Activated T-helper 1 cell treated with anti-CD3 and anti-CD28 coated beads, Interleukin-2, amount 50 U/mL, for 16 hours (primary cell): ENCODE measurements at places on chromosomes 3 and 15.

GRCh38 chr15:41501191-41501917 lies 7.7 kb downstream of the ITPKA start:
- no peak for DNase-seq

GRCh38 chr3:27166888-27167287 lies 202.3 kb downstream of the NEK10 start:
- DNase-seq, result no peak

DNA sequence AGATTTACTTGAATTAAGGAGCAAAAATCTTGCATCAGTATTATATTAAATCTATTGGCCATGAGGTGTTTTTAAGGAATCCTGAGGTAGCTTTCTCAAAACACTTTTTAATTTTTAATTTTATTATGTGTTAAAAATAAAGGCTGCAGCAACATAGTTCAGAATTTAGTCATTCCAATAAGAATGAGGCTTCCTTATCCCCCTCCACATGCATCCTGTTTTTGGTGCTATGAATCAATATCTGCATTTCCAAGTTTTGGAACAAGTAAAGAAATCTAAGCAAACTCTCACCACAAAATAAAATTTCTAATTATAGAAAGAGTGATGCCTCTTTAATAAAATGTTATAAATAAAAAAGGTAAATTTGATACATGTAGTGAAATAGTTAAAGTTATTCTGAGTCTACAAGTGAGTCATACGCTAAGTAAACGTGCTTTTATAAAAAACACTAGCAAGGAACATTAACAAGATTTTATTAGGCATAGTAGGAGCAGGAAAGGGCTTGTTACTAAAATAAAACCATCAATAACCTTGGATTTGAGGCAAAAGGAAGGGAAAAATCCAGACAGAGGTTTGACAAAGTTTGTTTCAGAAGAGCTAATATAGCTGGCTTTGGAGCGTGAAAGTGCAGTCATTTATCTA lies 1218.0 kb downstream of the NSUN3 start:
- DNase-seq, result no peak

- no peak for DNase-seq
Observed at GRCh38 chr3:144865948-144866347, 894.3 kb downstream of the DIPK2A start.

DNA sequence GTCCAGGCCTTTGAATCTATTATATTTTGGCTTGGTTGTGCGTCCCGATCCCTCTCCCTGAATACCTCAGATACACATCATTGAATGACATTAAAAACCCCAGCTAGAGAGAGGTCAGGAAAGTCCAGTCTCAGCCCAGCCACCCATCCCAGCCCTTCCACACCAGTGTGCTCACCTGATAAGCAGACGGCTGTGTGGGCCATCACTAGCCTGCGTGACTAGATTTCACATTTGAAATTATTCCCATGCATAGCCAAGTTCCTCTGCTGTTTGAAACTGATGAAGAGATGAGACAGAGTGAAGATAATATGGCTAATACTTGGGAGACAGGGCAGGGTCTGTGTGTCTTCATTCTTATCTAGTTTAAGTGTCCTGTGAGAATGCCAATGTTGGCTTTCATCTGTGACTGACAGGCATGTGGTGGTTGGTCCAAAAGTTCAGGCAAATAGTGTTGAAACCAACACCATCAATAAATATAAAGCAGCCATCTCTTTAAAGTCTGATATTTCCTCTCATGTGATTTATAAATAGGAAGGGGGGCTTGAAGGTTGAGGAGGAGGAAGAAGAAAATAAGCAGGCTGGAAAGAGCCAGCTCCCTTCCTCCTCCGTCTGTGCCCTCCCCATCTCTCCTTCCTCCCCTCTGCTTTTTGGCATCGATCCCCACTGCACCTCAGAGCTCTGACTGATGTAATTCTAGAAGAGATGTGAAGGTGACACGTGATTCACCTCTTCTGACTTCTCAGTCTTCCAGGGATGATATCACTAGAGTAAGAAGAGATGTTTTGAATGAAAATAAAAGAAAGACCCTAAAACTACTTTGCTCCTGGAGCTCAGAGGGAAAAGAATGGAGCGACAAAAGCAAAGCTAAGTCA lies 5.1 kb downstream of the FAM43A start:
- no peak for DNase-seq

- no peak for DNase-seq
Observed at GRCh38 chr15:28098360-28098765, 752 bp downstream of the OCA2 start.

DNA sequence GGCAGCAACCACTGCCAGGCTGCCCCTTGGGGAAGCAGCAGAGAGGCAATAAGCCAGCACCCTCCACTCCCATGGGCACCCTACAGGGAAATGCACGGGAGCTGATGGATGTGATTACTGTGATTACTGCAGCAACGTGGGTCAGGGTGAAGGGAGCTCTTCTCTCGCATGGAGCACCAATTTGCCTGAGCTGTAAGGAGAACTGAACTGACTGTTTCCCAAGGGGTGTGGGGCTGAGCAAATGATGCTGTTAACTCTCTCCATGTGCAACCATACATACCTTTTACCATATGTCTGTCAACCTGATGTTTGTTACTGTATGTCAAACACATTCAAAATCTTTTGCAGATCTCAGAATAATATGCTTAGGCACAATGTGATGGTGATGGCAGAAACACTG lies 680.6 kb downstream of the SQOR start:
- no peak for DNase-seq

- DNase-seq, result no peak
Observed at GRCh38 chr15:37372064-37372463, 271.7 kb upstream of the MEIS2 start.
